Cortex of kidney (tissue), 1 donor: ENCODE measurements at places on chromosomes 5 and 9.

DNA sequence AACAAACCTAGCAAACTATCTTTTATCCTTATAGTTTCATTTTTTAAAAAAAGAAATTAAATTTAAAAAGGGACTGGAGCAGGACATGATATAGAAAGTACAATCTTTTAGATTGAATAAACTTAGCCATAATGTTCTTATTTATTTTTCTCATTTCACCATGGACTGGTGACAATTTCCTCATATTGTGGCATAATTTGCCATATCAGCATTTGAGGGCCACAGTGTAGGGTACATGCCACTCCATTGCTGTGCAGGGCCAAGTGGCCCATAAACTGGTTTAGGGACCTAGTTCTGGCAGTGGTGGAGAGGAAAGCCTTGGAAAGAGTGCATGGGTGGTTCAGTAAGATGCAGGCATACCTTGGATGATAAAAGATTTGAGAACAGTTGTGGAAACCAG is 232.9 kb upstream of the ELL2 start:
- no peak for DNase-seq

- DNase-seq, result no peak
Observed at GRCh38 chr9:111102793-111103464, 64.7 kb upstream of the LPAR1 start.

- no peak for DNase-seq
Observed at GRCh38 chr5:164472165-164472564, 966.7 kb downstream of the MAT2B start.

DNA sequence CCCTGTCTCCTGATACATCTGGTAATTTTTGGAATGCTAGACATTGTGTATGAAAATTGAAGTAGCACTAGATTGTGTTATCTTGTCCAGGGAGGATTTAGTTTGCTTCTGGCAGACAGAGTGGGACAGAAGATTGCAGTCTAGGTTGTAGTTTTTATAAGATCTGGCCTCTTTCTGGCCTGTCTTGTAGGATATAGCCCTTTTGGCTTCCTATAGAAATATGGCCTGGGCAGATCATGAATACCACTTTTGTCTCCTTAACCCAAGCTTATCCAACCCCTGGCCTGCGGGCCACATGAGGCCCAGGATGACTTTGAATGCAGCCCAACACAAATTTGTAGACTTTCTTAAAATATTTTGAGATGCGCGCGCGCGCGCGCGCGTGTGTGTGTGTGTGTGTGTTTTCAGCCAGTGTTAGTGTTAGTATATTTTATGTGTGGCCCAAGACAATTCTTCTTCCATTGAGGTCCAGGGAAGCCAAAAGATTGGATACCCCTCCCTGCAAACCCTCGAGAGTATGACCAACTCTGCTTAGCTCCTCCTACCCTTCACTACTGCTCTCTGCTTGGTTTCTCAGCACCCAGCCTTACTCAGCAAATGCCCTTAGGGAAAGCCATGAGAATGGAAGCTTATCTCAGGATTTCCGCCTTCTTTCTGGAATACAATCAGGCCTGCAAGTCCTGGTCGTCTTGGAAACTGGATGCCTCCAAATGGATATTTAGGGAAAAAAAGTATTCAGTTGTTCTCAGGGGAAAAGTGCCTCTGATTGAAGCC is 26.5 kb downstream of the ANKRD33B start:
- DNase-seq, result no peak

DNA sequence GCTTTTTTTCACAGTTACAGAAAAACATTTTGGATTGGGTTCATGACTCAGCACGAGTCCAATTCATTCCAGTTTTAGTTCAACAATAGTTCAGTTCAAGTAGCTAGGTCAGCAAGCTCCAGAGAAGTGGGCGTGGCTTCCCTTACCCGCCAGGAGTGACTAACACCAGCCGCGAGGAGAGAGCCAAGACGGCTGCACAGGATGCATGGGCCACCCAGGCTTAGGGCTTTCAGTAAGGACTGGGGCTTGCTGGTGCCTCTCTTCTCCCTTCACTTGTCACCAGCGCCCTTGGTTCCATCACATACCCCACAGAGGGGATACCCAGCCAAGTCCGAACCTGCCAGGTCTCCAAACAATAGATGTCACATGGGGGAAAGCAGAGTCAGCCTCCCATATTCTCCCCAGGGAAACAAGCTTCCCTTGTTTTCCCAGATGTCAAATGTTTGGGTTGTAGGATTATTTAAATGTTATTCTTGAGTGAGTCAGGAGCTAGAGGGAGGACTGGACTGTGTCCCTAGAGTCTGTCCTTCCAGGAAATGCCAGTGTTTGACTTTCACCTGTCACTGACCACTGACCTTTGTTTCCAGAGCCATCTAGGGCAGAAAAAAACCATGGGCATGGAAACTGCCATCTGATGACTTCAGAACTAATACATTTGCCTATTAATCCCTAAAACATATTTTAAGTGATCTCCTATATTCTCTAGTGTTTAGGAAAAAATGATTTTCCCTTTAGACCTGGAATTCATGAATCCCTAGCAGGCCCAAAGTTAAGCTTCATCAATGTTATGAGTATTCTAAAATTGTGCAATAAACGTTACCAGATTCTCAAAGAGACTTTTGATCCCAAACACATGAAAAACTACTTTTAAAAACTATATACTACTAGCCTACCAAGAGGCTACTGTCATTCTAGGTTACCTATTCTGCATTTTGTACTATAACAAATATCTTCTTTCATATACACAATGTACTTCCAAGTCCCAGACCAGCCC is 51.9 kb downstream of the NIPAL4 start:
- no peak for DNase-seq

GRCh38 chr9:124834591-124834990 is 18.7 kb upstream of the WDR38 start:
- no peak for DNase-seq

DNA sequence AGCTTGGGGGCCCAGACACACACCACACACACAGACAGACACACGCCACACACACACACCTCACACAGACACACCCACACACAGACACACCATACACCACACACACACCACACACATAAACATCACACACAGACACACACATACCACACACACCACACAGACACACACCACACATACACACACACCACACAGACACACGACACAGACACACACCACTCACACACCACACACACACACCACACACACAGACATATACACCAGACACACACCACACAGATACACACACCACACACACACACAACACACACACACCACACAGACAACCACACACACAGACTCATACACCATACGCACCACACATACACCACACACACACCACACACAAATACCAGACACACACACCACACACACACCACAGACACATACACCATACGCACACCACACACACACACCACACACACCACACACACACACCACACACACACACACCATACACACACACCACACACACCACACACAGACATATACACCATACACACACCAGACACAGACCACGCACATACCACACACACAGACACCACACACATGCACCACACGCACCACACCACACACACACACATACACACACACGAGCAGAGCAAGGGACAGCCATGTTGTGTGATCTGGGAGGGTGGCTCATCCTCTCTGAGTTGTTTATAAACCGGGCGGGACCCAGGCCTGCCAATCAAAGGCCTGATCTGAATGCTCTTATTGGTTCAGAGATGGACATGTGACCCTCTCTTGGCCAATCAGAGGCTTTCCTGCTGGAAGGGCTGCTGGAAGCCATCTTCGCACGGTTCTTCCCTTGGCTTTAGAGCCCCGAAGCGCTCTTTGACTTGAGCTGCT is 148.3 kb downstream of the GAPVD1 start:
- no peak for DNase-seq

DNA sequence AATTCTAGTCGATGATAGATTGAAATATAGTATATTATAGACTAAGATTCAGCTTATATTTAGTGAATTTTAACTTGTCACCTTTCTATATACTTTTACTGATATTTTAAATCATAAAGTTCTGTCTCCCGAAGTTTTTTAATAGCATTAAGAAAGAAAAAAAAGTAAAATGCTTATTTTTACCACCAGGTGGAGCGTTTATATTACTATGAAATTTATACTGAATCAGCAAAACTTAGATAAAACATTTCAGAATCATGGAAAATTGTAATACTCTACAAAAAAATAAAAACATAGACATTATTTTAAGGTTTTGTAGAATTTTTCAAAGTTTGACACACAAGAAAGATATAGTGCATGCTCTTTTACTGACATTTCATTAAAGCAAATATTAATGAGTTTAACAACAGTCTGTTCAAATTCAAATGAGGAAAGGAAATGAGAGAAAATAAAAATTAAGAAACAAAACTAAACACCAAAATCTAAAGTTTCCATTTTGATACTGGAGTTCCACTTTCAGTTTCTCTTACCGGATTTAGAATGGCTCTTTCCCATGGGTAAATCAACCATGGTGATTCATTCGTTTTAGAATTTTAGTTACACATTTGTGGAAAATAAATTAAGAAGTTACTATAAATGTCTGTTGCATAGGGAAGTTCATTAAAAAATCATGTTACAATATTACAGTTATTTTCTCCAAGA is 1035.3 kb downstream of the CDH12 start:
- no peak for DNase-seq

DNA sequence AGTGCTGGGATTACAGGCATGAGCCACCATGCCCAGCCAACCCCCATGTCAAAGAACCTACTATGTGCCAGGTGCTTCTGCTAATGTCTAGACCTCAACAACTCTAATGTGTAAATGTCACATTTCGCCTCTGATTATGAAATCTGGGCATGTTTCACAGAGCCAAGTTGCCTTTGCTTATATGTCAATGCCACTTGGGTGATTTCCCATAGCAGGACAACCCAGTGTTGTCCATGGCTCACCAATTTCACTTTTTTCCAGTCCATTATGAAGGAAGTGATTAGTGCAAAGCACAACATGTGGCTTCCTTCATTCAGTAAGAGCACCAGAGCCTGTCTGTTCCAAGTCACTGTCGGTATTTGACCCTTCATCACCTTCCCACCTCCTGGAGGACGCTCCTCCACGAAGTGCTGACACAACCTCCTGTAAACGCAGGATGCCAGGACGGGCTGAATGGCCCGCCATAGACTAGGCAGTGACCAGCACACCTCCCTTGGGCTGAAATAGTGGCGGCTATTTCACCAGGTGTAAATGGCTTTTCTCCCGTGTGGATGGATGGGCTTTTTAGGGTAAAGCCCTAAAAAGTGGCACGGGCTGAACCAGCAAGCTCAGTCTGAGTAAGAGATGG is 962 bp upstream of the PKN3 start:
- no peak for DNase-seq

DNA sequence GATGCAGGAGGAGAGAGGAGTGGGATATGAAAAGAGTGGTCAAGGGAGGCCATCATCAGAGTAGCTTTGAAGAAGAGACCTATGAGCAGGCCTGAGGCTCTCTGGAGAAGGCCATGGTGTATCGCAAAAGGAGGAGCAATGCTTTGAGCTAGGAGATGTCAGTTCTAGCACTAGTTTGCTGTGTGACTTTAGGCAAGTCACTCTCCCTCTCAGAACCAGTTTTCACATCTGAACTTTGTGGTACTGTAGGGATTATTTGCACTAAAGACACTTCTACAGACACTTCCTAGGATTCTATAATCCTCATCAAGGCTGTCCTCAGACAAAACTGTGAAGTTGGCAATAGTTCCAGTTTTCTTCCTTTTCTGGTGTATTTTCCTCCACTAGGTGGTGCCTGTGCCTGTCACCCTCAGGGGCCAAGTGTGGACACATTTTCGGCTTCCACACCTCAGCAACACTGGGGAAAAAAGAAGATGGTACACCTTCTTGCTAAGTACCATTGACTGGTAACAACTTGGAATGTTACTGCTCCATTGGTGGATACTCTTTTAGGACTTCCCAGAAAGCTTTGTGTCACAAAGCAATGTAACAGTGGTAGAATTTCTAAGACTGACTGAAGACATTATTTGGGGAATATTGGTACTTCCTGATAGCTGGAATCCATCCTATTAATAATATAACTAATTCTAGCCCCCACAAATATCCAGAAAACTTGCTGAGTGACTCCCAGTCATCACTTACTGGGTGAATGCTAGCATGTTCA is 9.9 kb downstream of the PAPPA start:
- no peak for DNase-seq

DNA sequence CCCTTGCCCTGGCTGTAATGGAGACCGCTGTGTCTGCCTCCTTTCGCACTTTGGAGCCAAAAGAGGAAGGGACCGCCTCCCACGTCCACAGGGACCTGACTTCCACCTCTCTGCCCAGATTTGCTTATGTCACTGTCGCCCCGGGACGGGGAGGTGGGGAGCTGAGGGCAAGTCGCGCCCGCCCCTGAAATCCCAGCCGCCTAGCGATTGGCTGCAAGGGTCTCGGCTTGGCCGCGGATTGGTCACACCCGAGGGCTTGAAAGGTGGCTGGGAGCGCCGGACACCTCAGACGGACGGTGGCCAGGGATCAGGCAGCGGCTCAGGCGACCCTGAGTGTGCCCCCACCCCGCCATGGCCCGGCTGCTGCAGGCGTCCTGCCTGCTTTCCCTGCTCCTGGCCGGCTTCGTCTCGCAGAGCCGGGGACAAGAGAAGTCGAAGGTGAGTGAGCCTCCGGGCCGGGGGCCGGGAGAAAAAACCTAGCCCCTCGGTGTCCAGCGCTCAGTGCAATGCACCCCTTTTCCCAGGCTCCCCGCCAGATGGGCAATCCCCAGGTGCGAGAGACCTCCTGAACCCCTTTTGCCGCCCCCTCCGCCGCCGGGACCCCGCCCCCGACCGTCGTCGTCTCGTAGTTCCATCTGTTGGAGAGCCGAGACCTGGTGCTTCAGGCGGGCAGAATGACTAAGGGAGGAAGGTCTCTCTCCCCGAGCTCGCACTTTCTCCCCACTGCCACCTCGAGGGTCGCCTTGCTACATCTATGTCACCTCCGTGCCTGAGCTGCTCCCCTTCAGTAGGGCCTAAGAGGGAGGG is at the start of gene GPX3:
Gene GPX3, plus strand, starts transcription at position 288 of the 807 bp plus-strand sequence. Its CDS starts 64 bp downstream, at position 352.
- DNase-seq, result no peak

GRCh38 chr5:139075066-139076050 is 122.8 kb downstream of the SIL1 start:
- DNase-seq, result no peak

GRCh38 chr5:95029569-95030366 is 255.1 kb downstream of the MCTP1 start:
- DNase-seq, result no peak

GRCh38 chr9:115398996-115399395 is 281.0 kb upstream of the TNC start:
- no peak for DNase-seq

DNA sequence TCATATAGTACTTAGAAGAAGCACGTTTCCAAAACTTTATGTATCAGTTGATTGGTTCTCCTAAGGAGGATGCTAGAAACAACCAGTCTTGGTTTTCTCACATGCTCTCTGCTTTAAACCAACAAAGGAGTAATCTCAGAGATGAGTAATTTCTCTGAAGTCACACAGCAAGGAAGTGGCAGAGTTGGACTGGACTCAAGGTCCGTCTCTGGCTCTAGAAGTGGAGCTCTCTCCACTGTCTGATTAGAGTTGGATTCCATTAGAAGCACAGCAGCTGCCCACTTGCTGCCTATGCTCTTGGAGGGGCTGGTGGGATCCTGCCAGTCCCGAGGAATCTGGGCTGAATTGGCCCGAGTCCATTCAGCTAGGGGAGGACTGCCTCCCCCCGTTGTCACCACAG is 21.0 kb downstream of the RALGPS1 start:
- no peak for DNase-seq
